ENCODE measurements at places on chromosomes 2 and 18.

DNA sequence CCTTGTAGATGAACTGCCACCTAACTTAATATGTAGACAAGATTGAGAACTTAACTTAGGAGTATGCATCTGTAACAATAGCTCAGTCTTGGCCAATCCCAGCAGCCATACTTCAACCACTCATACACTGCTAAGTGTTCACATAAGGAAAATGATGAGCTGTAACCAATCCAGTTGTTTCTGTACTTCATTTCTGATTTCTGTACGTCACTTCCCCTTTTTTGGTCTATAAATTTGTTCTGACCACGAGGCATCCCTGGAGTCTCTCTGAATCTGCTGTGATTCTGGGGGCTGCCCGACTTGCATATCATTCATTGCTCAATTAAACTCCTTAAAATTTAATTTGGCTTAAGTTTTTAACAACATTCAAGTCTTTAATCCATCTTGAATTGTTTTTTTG is 6.4 kb downstream of the SH3YL1 start:
- no peaks in the 10 kb centered on the region for H3K4me1 ChIP-seq
- H3K36me3 ChIP-seq, result no peaks in the 10 kb centered on the region
- DNase-seq, result no peak
- no peak overlapping the region for H3K4me3 ChIP-seq
- H3K27ac ChIP-seq, result no peak overlapping the region
- no peaks in the 10 kb centered on the region for H3K27me3 ChIP-seq

GRCh38 chr2:178946494-178946893 is 103.4 kb downstream of the CCDC141 start:
- H3K27me3 ChIP-seq, result no peaks in the 10 kb centered on the region
- H3K36me3 ChIP-seq, result no peaks in the 10 kb centered on the region
- H3K4me1 ChIP-seq, result no peaks in the 10 kb centered on the region
- no peak for DNase-seq
- H3K4me3 ChIP-seq, result no peak overlapping the region
- H3K27ac ChIP-seq, result no peak overlapping the region

DNA sequence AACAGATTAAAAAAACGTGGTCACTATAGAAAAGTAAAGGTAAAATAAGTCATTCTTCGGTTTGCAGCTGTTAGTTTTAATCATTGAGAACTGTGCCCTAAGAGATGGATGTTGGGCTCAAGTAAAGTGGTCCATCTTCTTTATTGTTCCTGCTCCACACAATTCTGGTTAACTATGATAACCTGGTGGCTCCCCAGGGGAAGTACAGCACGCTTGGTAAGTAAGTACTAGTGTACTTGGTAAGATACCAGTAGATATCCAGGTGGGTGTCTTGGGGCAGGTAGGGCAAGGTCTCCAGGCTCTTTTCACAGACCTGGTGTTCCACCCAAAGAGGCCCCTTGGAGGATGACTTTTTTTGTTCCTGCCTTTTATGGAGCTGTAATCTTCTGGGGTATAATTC is 31.6 kb upstream of the DLX2 start:
- no peak for DNase-seq
- H3K36me3 ChIP-seq, result no peaks in the 10 kb centered on the region
- no peak overlapping the region for H3K4me3 ChIP-seq
- no peaks in the 10 kb centered on the region for H3K27me3 ChIP-seq

GRCh38 chr2:18104595-18105224 is 226.2 kb downstream of the KCNS3 start:
- no peaks in the 10 kb centered on the region for H3K27me3 ChIP-seq
- H3K4me3 ChIP-seq, result no peak overlapping the region
- no peak overlapping the region for H3K27ac ChIP-seq
- no peaks in the 10 kb centered on the region for H3K36me3 ChIP-seq
- no peaks in the 10 kb centered on the region for H3K4me1 ChIP-seq
- DNase-seq, result no peak

DNA sequence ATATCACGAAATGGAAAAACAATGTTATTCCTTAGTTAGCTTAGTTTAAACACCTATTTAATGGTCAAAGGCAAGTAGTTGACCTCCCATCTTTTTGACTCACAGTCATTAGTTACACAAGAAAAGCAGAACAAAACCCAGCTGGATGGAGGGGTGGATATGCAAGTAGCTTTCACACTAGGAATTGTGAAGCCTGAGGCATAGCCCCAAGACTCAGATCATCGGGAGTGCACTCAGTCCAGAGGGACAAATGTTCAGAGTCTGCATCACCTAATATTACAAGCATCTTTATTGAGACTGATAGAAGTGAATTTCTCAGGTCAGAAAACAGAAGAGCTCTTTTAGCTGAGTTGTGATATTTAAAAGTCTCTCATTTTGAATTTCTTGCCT is 15.5 kb upstream of the CPS1 start:
- H3K4me3 ChIP-seq, result no peak overlapping the region
- H3K27ac ChIP-seq, result no peak overlapping the region
- no peaks in the 10 kb centered on the region for H3K36me3 ChIP-seq
- H3K27me3 ChIP-seq, result no peaks in the 10 kb centered on the region

DNA sequence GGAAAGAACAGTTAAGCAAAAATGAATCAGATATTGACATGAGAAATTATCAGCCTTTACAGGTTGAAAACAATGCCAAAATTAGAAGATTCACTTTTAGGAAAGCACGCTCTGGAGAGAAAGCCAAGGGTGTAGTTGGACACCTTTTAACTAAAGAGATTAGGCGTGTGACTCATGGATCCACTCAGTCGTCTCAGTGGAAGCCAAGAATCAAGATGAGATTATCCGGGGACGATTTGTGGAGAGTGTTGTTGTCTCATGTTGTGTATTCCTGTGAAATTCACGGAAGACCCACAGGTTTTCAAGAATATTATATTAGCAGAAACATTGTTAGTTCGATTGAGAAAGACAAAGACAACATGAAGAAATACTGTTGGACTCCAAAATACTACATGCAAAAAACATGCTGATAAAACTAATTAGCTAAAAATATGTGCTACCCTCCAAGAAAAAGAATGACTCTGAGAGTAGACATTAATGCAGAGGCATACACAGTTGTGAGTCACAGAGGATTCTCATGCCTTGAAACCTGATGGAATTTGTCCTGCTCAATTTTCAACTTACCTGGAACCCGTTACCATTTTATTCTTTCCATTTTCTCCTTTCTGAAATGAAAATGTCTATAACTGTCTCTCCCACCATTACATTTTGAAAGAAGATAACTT is 192.1 kb upstream of the RND3 start:
- DNase-seq, result no peak
- no peak overlapping the region for H3K4me3 ChIP-seq
- H3K27me3 ChIP-seq, result no peaks in the 10 kb centered on the region
- H3K4me1 ChIP-seq, result no peaks in the 10 kb centered on the region
- H3K36me3 ChIP-seq, result no peaks in the 10 kb centered on the region

Measured in CD4-positive, alpha-beta T cell (primary cell).